ENCODE measurements at places on chromosomes 5 and 9.

GRCh38 chr5:153630546-153630945 lies 140.1 kb downstream of the GRIA1 start:
- DNase-seq = no peak

- DNase-seq = peak; percentile 79
Observed at GRCh38 chr5:16791036-16791705, 144.9 kb downstream of the MYO10 start.

GRCh38 chr5:135332519-135333150 lies 66.4 kb downstream of the MACROH2A1 start:
- peak; percentile 74 for DNase-seq

- DNase-seq = no peak
Observed at GRCh38 chr9:107127608-107128007, 155.5 kb upstream of the RAD23B start.

DNA sequence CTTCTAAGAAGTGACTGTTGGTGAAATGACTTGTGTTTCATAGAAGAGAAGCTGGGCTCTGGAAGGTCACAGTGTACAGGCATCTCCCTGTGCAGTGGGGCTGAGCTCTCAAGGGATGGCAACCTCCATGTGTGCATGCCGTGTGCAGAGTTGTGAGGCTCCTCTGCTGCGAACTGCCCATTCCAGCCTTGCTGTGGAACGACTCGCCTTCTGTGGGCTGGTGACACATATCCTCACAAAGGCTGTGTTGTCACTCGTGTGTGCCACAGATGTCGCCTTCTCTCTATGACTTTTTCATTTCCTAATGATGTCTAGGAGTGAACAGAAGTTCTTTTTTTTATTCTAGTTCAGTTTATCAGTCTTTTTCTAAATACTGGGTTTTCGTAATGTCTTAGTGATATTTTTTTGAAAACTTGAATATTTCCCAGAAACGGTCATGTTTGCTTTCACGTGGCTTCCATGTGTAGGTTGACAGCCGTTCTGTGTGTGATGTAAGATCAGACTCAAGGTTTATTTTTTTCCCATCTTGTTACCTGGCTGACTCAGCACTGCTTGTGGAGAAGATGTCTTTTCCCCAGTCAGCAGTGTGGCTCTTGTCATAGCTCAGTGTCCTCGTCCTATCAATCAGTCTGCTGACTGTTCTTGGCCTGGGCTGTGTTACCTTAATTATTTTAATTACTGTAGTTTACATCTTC lies 57.3 kb upstream of the CACNA1B start:
- DNase-seq = no peak

DNA sequence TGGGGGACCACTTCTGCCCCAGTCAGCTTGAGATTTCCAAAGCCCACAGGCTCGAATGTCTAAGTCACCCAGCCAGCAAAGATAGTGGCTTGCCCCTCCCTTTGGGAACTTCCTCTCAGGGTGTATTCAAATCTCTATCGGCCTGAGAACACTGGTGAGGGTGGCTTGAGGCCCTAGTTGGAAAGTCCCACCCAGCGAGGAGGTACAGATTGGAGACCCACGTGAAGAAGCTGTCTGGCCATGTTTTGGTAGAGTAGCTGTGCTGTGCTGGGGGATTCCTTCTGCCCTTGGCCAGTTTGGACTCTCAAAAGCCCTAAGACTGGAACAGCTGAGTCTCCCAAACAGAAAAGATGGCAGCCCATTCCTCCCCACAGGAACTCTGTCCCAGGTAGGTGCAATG lies 172.7 kb upstream of the RIOK2 start:
- DNase-seq = no peak

- DNase-seq = peak; percentile 12
Observed at GRCh38 chr5:29037716-29038115, 1999.3 kb upstream of the CDH9 start.

- no peak for DNase-seq
Observed at GRCh38 chr9:120571443-120572257, 8.3 kb downstream of the CDK5RAP2 start.

DNA sequence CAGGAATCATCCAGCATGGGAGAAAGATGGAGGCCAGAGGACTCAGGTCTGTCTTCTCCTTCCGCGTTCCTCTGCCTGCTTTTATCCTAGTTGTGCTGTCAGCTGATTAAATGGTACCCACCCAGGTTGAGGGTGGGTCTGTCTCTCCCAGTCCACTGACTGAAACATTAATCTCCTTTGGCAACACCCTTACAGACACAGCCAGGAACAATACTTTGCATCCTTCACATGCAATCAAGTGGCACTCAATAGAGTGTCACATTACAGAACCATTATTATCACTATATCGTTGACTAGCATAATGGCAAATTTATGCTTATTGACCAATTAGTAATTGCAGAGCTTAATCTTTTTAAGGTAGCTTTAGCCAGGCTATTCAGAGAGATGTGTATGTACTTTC lies 64.8 kb downstream of the UNC13B start:
- DNase-seq = no peak

- DNase-seq = no peak
Observed at GRCh38 chr5:3305432-3305831, 290.2 kb upstream of the IRX1 start.

GRCh38 chr5:56456002-56456401 lies 222.9 kb upstream of the ANKRD55 start:
- peak; percentile 19 for DNase-seq

DNA sequence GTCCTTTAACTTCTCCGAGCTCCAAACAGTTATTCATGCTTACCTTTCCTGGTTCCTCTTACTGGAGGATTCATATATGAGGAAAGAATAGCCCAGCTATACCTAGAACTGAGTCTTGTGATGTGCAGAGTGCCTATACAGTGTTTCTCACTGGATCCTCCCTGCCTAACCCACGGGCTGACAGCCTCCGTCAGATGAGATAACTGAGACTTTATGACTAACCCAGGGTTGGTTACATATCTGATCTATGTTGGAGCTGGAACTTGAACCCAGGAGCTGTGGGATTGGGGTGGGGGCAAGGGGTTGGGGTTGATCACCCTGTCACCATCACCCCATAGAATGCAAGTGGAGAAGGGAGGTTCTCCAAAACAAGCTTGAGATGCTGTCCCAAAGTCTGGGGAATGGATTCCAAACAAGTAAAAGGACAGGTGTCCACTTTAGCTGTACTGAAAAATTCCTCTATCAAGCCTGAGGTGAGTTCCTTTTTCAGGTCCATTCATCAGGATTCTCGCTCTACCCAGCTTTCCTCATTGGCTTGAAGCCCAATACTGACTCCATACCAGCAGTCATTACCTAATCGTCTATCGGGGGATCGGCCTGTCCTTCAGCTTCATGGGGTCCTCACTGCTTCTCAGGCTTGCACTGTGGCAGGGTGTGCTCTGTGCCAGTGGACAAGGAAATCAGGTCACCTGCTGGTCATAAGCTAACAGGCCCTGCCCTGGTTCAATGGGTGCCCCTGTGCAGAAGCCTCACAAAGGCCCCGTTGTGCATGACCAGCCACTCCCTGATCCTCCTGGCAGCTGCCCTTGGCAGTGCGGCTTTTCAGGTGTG lies 100.6 kb downstream of the ARHGAP26 start:
- DNase-seq = no peak

GRCh38 chr5:157513182-157513581 lies 53.2 kb downstream of the NIPAL4 start:
- no peak for DNase-seq

GRCh38 chr5:88393716-88394535 lies 125.3 kb upstream of the TMEM161B start:
- DNase-seq = no peak

DNA sequence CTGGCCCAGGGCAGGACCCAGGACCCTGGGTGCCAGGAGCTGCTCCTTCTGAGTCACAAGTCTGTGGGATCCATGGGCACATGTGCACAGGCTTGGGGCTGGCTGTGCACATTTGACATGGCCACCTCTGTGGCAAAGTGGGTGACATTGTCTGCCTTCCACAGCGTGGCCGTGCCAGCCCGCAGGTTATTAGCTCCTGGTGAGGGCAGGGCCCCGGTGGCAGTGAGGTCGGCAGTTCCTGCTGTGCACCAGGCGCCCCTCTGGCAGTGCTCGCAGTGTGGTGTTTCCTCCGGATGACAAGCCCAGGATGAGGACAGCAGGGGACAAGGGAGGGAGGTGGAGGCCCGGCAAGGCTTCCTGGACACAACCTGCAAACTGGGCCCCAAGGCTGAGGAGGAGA lies 60.5 kb downstream of the OLFM1 start:
- no peak for DNase-seq

- peak; percentile 59 for DNase-seq
Observed at GRCh38 chr5:15116996-15117395, 245.4 kb upstream of the ANKH start.

DNA sequence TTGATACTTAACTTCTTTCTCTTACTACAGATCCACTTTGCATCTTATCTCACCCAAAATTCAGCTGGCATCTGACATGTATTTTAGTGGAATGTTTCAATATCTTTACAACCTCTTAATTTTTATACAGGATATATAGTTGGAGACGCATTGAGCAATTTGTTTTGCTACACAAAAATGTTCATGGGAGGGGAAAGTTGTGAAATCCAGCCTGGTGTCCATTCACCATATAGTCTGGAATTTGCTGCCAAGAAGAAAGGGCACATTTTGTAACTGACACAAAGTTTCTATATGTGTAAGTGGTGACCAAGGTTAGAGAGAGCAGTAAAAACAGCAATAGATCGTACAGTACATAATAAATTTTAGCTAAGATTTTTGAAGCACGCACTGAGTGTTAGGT lies 14.0 kb upstream of the CHD1 start:
- DNase-seq = peak; percentile 19

GRCh38 chr5:141413540-141414069 lies 818 bp downstream of the PCDHGA10 start:
- DNase-seq = peak; percentile 12

DNA sequence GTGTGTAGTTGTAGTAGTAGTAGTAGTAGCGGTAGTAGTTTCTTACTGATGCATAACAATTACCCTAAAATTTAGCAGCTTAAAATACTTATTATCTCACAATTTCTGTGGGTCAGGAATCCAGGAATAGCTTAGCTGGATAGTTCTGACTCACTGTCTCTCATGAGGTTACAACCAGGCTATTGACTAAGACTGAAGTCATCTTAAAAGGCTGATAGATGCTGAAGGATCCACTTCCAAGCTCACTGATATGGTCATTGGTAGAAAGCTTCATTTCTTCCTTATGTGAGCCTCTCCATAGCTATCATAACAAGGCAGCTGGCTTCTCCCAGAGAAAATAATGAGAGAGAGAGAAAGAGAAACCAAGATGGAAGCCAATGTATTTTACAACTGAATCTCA lies 147.5 kb upstream of the FBXL17 start:
- peak; percentile 60 for DNase-seq

DNA sequence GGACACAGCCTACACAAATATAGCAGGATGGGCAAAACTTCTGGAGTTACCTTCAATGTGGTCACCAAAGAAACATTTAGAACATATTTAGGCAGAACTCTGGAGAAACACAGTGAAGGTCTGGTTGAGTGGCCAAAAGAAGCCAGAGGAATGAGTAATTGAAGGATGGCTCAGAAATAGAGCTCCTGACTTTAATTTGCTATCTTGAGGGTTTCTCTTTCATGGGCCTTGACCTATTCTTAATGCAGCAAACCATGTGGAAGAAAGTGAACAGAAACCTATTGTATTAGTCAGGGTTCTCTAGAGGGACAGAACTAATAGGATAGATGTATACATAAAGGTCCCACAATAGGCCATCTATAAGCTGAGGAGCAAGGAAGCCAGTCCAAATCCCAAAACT lies 650.5 kb downstream of the ACTL7B start:
- DNase-seq = no peak

DNA sequence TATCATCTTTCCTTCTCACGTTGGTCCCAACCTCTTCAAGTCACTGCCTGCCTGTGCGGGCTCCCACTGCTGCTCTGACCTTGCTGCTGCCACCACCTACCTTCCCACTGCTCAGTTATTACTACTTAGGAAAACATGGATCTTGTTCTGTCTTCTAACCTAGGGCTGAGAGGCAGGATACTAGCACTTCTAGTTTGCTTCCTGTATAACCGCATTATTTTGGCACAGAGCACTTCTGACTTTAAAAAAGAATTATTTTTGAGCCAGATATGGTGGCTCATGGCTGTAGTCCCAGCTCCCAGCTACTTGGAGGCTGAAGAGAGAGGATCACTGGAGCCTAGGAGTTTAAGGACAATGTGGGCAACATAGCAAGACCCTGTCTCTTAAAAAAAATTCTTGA lies 135.4 kb upstream of the GNA14 start:
- DNase-seq = no peak

- DNase-seq = no peak
Observed at GRCh38 chr5:119276978-119277377, 78.8 kb upstream of the TNFAIP8 start.

GRCh38 chr5:14569948-14570691 lies 11.5 kb upstream of the OTULINL start:
- DNase-seq = no peak

GRCh38 chr5:72817076-72817481 lies 618 bp downstream of the TNPO1 start:
- DNase-seq = peak; percentile 86

DNA sequence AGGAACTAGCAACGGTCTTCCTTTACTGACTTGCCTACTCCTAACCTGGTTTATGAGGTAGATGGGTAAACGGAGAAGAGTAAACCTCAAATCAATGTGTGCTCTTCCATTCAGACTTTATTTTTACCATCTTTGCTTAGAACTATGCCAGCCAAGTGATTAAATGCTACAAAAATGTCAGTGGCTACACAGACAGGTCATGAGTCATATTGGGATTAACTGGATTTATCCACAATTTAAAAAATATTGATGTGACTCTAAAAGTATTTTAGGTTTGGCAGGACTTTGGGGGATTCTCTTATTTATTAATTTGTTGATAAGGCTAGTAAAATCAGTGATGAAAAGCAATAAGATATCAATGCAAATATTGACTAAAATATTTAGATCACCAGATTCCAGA lies 275.0 kb downstream of the PLK2 start:
- peak; percentile 12 for DNase-seq
